ENCODE measurements at places on chromosomes 16 and 17. TPM values are rescaled to one million over a fixed set of nuclear protein-coding genes. Genes with fewer than 3 reads are reported as not detected.
A peak's percentile ranks its signal among the peaks of the same experiment; 100 is the strongest.

GRCh38 chr17:28908640-28909167 is 5.8 kb upstream of the DHRS13 start:
- DNase-seq, result no peak

DNA sequence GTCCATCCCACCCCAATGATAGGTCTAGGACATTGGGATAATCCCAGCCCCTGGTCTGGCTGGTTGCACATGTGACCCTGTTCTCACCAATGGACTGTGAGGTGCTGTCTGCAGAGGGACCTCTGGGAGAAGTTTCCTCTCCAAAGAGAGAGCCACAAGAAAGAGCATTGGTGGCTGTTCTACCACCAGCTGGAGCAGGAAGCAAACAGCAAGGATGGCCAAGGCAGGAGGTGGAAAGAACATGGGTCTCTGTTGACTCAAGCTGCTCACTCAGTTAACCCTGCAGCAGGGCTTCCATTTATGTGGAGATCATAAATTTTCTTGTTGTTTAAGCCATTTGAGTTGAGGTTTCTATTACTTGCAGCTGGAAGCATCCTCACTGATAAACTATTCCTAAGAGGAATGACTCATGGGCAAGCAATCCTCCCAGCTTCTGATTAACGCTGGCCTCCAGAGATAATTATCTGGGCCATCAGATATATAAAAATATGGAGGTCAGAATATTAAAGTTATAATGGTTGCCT is 52.6 kb downstream of the CYB5B start:
- DNase-seq, result peak; percentile 64

Gene CACNA1H
- not detected for total RNA-seq

DNA sequence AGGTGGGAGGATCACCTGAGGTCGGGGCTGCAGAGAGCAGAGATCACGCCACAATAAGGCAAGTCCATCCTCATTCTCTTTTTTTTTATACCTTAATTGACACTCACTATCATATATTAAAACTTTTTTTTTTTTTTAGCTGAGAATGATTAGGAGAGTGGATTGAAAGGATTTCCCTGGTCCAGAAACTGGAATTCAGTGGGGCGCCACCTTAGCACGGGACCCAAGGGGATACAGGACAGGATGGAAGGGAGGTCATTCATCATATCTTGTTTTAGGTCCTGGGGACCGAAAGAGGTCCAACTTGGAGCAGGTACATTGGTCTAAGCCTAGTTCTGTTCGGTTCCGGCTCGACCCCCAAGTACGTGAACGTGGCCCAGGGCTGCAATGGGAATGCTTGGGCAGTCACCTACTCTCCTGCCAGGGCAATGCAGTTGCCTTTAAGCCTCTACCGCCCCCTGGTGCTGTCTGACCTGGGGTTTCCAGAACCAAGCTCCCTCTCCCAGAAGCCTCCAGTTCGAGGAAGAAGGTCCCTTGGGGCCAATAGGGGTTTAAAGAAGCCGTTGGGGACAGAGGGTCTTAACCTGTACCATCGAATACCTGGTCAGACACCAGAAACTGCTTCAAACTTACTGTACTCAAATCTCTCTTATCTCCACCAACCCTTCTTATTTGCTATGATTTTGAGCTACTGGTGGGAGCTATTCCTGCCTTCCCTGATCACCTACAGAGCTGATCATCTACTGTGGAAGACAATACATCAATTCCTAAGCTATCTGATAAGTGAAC is 19.9 kb upstream of the GPATCH8 start:
- peak; percentile 57 for DNase-seq

GRCh38 chr17:42608305-42609181 is 631 bp downstream of the RETREG3 start:
- DNase-seq, result no peak

GRCh38 chr17:77690271-77691161 is 268.0 kb upstream of the TNRC6C start:
- no peak for DNase-seq

Gene FNDC8
- total RNA-seq, result not detected

Gene LGALS9
- total RNA-seq, result 1.3 TPM

Gene USP7
- total RNA-seq, result 48.1 TPM

- DNase-seq, result peak; percentile 35
These were observed 6.9 kb upstream of the ELAC2 start for GRCh38 chr17:13024526-13025257.

- DNase-seq, result no peak
These were observed 546 bp upstream of the PSMD7 start for GRCh38 chr16:74296104-74296431.

DNA sequence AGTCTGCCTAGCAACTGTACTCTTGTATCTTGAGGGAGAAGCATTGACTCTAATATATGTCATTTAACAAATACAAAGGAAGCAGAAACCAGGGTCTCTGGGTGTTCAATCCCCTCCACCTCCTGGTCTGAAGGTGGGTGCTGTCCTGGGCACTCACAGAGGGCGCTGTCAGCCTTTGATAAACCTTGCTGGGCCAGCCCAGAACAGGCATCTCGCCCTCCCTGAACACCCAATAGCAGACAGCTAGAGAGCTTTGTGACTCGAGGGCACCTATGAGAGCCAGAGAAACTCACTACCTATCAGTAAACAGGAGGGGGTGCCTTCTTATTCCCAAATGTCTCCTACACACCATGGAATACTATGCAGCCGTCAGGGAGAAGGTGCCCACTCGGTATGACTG is 6.4 kb upstream of the PIPOX start:
- no peak for DNase-seq

Gene DHRS7C
- total RNA-seq, result not detected

DNA sequence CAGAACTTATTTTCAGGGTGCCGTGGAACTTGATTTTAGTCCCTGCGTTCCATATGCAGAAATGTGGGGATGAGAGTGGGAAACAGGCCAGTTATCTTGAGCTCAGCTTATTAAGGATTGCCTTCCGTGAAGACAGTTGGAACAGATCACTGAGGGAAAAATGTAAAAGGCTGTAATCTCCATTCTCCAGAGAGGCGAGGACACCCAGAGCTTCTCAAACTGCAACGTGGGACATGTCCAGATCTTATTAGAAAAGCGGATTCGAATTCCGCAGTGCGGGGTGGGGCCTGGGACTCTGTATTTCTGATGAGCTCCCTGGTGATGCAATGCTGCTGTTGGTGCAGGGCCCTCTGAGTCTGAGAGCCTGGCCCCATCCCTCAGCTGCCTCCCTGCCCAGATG is 185.6 kb upstream of the CIBAR2 start:
- DNase-seq, result no peak

- no peak for DNase-seq
These were observed 63.6 kb downstream of the VMP1 start for GRCh38 chr17:59771093-59771492.

- DNase-seq, result no peak
These were observed 610 bp downstream of the RFNG start for GRCh38 chr17:82050761-82051641.

- DNase-seq, result no peak
These were observed 23.2 kb upstream of the NAGLU start for GRCh38 chr17:42512733-42513251.

- DNase-seq, result peak; percentile 44
These were observed 493 bp downstream of the PLSCR3 start for GRCh38 chr17:7393613-7394451.

DNA sequence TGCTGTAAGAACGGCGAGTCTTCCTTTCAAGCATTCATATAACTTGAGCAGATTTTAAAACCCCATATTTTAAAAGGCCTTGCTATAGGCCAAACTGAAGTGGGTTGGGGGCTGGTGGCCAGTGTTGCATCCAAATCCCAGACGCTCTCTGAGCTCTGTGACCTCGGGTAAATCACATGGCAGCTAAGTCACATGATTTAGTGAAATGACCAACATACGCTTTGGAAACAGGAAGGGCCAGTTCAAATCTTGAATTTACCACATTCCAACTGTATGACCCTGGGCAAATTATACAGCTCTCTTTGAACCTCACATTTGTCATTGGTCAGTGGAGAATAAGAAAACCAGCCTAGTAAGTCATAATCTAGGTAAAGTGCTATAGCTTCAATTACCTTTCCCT is 519.3 kb downstream of the HAPSTR1 start:
- no peak for DNase-seq

GRCh38 chr17:40017422-40018080 is 2.3 kb downstream of the CSF3 start:
- no peak for DNase-seq

Measured in bronchial epithelial cell (primary cell).